ENCODE measurements at places on chromosomes 16 and 17.

- no peak for DNase-seq
Observed at GRCh38 chr16:83989300-83989699, 21.3 kb downstream of the NECAB2 start.

- no peak for DNase-seq
Observed at GRCh38 chr17:29640981-29641642, 18.4 kb upstream of the CORO6 start.

- no peak for DNase-seq
Observed at GRCh38 chr17:44074231-44074910, 3.8 kb downstream of the G6PC3 start.

GRCh38 chr17:13268791-13269595 is 251.2 kb upstream of the ELAC2 start:
- no peak for DNase-seq

GRCh38 chr17:57801044-57801711 is 48.7 kb downstream of the MRPS23 start:
- DNase-seq = no peak
